ENCODE measurements at places on chromosomes 7 and 10.
A peak's percentile ranks its signal among the peaks of the same experiment; 100 is the strongest.

DNA sequence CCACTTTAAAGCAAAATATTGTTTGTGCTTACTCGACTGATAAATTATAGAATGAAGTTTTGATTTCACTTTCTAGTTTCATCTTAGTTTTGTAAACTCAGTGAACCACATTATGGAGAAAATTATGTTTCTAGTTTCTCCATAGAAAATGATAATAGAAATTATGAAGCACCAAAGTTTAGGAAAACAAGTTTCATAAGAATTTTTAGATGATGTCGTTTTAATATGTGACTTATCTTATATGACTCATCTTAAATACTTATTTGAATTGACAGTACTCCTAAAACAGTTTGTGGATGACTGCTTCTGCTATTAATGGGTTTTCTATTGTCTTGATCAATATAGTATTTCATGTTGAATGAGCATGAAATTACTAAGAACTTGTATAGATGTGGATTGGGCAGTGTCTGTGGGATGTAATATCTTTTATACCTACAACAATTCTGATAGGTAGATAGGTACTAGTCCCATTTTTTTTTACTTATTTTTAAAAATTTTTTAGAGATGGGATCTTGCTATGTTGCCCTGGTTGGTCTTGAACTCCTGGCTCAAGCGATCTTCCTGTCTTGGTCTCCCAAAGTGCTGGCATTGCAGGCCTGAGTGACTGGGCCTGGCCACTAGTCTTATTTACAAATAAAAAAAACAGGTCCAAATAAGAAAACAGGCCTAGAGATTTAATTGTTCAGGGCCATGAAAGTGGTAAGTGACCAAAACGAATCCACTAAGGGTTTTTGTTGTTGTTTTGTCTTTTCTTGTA, 3.7 kb downstream of the HBP1 start:
- DNase-seq, result no peak

GRCh38 chr10:4647109-4647785, 178.8 kb upstream of the AKR1E2 start:
- no peak for DNase-seq

- DNase-seq, result peak; percentile 86
These were observed 431.8 kb upstream of the MGMT start for GRCh38 chr10:129035052-129035827.

DNA sequence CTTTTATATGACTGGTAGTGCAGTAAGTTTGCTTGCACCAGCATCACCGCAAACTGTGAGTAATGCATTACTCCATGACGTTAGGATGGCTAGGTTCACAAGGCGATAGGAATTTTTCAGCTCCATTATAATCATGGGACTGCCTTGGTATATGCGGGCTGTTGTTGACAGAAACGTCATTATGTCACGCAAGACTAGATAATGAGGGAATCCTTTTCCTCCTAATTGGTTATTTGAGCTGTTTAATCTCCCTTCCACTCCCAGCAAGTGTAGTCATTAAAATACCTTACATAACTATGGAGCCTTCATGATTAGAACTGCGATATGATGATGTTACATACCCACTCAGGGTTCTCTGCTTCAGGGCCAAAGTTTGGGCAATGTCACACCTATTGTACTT, 17.3 kb downstream of the KLLN start:
- no peak for DNase-seq

DNA sequence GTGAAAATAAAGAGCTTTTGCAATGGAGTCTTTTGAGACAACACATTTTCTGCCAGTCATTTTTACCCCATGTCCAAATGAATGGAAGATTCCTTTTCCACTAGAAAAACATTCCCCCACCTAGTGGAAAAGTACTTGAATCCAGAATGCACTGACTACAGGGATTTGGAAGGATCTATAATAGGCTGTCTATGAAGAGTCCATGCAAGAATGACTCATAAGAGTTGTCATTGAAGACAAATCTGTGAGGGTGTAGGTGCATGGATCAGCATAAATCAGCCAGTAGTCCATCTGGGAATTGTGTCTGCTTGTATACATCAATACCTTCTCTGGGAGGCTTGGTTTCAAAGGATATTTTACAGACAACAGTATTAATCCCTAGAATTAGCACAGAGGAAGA, 32.5 kb upstream of the TRUB1 start:
- no peak for DNase-seq

- DNase-seq, result peak; percentile 54
These were observed 6.6 kb upstream of the TPK1 start for GRCh38 chr7:144842377-144842851.

DNA sequence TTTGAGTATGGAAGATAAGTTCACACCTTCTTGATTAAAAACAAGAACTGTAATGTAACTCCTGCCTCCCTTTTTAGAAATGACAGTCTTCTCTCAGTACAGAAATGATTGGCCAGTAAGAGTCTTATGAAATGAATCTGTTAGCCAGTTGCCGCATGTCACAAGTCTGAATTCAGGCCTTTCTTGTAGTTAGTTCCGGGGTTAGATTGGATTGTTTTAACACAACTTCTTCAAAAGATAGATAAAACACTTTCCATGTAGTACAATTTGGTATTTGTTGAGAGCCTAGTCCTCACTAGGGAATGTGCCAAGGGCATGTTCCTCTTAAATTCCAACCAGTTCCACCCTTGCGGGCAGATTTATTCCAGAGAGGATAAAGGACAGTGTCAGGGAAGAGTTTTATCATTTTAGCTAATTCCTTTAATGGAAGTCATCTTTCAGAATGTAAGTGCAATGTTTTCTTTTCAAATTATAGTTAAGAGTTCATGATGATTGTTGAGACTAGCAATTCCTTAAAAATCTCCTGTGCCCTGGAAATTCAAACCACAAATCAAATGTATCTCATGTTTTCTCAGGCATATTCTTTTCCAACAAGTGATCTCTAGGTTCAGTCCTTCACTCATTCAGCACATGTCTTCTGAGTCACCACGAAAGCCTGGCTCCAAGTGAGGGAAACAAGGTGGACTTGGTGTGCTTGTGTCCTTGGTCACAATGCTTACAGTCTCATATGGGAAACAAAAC, 4.1 kb downstream of the FHIP2A start:
- no peak for DNase-seq

- no peak for DNase-seq
These were observed 232.1 kb downstream of the TCF7L2 start for GRCh38 chr10:113182154-113182553.

DNA sequence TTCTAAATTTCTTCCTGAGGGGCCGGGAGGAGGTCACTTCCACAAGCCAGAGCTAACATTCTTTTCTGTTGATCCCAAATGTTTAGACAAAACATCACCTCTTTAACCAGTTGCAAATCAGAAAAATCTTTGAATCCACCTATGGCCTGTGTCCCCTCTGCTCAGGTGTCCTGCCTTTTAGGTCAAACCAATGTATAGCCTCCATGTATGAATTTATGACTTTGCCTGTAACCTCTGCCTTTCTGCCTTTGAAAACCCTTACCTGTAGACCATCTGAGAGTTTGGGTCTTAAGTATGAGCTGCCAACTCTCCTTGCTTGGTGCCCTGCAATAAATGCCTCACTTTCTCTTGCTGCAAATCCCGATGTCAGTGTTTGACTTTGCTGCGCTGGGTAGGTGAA, 44.1 kb upstream of the MSRB2 start:
- no peak for DNase-seq

DNA sequence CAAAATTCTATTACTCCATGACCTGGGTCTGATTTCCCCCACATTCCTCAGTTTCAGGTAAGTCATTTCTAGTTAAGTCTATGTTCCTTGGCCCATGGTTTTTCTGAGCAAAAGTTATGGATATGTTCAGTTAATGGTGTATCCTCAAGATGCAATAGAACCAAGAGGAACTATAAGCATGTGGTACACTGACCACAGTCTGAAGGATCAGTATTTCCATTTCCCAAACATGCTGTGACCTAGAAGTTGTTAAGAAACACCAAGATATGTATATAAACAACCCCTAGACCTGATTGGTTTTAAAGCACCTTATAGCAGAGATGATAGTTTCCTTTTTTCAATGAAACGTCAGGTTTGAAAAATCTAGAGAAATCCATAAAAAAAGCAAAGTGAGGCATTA, 94.2 kb upstream of the ABCB5 start:
- DNase-seq, result no peak

- peak; percentile 56 for DNase-seq
These were observed 51.8 kb upstream of the AGR3 start for GRCh38 chr7:16933296-16934279.

- DNase-seq, result no peak
These were observed 124.0 kb downstream of the TRRAP start for GRCh38 chr7:99002148-99002826.

DNA sequence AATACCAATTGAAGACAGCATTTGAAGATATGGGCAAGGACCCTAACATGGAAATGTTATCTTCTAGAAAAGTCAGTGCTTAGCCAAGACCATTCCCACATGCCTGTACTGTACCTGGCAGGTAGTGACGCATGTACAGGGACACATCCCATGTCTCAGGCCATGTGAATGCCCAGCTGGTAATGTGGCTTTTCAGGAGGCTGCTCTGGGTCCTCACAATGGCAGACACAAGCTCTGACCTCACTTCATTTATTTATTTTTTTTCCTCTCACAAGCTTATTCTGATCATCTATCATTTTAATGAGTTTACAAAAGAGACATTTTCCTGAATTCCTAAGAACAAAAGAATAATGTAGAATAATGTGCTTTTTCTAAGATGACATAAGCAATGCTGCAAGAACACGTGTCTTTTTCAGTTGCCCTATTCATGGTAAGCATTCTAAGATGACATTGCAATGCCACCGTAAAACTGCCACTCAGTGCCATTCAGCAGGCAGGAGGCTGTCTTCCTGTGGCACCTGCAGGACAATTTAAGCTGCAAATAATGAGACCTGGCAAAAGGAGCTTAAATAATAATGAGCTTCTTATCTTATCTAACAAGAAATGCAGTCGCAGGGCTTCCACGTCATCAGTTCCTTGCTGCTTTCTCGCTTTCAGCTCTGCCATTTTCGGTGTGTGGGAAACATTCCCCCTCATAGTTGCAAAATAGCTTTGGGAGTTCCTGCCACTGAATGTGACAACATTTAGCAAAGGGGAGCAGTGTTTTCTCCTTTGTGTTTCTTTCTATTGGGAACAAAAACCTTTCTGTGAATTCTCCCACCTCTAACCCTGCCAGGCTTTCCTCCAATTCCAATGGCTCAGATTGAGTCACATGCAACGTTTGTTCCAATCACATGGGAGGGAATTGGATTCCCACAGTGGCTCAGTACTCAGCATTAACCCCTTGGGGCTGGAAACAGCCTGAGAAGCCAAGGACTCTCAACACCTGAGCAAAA, 113.0 kb downstream of the SEC23IP start:
- no peak for DNase-seq

GRCh38 chr10:119113751-119114732, 10.1 kb downstream of the DENND10 start:
- no peak for DNase-seq

DNA sequence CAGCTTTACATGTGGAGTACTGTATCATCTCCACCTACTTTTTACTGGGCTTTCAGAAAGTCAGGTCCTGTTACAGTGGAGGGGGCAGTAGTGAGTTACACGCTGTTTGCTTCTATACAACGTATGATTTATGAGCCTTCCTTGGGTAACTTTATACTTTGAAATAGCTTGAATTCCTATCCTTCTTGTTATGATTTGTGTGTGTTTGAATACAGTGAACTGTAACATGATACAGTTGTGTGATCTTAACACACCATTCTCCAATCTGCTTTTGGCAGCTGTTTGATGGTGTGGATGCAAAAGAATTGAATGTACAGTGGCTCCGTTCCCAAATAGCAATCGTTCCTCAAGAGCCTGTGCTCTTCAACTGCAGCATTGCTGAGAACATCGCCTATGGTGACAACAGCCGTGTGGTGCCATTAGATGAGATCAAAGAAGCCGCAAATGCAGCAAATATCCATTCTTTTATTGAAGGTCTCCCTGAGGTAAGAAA, 41.7 kb downstream of the SP8 start:
- DNase-seq, result no peak

DNA sequence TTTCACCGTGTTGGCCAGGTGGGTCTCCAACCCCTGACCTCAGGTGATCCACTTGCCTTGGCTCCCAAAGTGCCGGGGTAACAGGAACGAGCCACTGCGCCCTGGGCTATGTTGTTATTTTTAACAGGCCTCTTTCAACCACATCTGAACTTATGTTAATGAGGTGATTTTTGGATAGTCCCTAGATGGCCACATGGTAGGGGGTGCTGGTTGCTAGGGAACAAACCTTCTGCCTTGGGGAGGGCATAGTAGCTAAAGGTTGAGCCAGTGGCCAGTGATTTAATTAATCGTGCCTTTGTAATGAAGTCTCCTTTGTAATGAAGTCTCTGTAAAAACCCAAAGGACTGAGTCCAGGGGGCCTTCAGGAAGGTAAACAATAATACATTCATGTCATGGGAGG, 9.1 kb downstream of the COMTD1 start:
- no peak for DNase-seq

DNA sequence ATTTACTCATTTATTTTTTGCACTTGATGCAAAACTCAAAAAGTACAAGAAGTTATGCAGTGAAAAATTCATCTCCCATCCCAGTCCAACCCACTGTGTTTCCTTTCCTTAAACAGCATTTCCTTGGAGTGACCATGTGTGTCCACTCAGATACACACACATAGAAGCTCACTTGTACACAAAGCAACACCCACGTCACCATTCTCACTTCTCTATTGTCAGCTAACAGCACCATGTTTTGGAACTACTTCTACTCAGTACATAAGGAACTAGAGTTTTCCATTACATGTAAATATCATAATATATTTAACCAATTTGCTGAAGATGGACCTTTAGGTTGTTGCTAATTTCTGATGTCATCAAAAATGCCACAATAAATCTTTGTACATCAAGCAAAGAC, 167.6 kb downstream of the GRID1 start:
- no peak for DNase-seq

DNA sequence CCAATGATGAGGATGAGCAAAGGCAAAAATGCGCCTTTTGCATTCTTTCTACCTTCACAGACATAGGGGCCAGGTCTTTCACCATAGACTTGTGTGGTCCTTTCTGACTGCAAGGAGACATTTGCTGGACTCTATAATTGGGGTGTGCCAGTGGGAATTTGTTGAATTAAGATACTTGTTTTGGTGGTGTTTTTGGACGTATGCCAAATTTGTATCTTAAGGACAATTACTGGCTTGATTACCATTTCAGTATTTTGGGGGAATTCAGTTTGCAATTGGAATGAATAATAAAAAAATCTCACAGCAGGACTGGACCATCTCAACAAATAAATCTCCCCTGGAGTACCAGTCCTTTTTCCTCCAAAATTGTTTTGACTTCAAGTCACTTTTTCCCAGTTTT, 47.9 kb downstream of the SND1 start:
- no peak for DNase-seq

DNA sequence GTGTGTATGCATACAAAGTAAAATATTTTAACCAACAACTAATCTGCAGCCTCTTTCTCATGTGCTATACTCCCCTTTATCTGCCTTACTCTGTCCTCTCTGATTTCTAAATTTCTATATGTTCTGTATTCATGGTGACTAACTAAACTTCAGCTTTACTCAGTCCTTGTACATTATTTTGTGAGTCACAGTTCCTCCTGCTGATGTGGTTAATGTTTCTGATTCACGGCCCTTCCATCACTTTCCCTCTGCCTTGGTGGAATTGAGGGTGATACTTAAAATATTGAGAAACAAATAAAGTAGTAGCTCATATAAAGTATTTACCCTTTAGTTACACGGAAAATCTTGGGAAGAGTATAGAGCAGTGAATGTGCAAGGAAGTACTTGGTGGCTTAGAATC, 899.1 kb upstream of the ZWINT start:
- no peak for DNase-seq

- DNase-seq, result no peak
These were observed 8.1 kb downstream of the PDE1C start for GRCh38 chr7:32062150-32062549.

Measured in activated CD8-positive, alpha-beta memory T cell treated with anti-CD3 and anti-CD28 coated beads, Interleukin-2, amount 10 ng/mL, durations not matched to agents 7 days and 5 days (primary cell).